ENCODE measurements at places on chromosomes 1 and 21.
A peak's percentile ranks its signal among the peaks of the same experiment; 100 is the strongest.

GRCh38 chr21:45486443-45487160, 55.6 kb downstream of the SLC19A1 start:
- DNase-seq: no peak

GRCh38 chr1:109777980-109778625, 14.4 kb upstream of the EPS8L3 start:
- DNase-seq: no peak

DNA sequence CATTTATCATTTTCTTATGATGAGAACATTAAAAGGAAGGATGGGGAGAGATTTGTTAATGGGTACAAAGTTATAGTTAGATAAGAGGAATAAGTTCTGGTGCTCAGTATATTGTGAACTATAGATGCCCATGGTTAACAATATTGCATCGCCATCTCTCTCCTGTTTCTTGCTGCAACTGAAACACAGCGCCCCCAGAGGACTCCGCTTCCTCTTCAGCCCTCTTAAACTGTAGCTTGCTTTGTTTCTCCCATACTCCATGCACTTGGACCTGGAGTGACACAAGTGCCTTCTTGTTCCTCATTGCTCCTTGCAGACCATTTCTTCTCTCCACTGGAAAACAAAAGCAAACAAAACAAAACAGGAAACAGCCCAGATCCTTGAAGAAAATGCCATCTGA, 70.1 kb upstream of the NTPCR start:
- DNase-seq: no peak

DNA sequence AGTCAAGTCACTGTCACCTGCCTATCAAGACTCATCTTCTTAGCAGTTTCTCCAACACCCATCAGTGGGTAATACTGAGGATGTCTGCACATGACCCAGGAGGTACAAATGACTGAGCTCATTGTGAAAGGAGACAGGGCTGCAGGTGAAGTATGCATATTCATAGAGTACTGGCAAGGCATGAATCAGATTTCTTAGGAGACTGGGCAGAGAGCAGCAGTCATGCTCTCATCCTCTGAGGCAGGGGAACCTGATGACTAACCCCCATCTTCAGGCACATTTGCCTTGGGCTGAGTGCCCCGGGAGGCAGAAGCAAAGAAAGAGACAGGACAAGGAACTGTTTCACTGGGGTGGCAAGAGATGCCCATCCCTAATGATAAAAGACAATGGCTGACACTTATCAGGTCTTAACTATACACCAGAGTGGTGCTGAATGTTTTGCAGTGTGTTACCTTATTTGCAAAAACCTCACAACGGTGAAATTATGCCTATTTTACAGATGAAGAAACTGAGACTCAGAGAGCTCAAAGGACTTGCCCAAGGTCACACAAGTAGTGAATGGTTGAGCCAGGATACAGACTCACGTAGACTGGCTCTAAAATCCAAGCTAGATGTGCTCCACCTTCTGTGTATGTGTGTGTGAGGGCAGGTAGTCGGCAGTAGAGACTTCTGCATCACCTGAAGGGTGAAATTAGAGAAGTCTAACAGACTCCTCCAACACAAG, 9.2 kb upstream of the GRHL3 start:
- no peak for DNase-seq

DNA sequence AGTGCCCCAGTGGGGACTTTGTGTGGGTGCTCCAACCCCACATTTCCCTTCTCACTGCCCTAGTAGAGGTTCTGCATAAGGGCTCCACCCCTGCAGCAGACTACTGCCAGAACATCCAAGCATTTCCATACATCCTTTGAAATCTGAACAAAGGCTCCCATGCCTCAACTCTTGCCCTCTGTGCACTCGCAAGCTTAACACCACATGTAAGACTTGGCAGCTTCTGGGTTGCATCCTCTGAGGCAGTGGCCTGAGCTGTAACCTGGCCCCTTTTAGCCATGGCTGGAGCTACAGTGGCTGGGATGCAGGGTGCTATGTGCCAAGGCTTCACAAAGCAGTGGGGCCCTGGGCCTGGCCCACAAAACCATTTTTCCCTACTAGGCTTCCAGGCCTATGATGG, 128.9 kb downstream of the TYW3 start:
- no peak for DNase-seq

DNA sequence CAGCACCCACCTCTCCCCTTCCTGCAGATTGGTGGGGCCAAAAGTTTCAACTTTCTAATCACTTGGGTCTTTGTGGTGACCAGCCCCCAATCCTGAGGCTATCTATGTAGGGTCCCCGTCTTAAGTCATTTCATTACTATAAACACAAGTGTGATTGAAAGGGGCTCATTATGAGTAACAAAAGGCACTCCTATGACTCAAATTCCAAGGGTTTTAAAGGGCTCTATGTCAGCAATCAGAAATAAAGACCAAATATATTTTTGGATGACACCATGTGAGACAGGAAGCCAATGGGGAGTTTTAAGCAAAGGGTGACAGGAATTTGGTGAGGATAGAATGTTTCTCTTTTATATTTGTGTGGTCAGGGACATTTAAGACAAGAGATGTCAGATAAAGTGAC, 6.2 kb downstream of the ERO1B start:
- no peak for DNase-seq

- no peak for DNase-seq
Measured at GRCh38 chr1:214202992-214203391, 78.0 kb upstream of the SMYD2 start.

DNA sequence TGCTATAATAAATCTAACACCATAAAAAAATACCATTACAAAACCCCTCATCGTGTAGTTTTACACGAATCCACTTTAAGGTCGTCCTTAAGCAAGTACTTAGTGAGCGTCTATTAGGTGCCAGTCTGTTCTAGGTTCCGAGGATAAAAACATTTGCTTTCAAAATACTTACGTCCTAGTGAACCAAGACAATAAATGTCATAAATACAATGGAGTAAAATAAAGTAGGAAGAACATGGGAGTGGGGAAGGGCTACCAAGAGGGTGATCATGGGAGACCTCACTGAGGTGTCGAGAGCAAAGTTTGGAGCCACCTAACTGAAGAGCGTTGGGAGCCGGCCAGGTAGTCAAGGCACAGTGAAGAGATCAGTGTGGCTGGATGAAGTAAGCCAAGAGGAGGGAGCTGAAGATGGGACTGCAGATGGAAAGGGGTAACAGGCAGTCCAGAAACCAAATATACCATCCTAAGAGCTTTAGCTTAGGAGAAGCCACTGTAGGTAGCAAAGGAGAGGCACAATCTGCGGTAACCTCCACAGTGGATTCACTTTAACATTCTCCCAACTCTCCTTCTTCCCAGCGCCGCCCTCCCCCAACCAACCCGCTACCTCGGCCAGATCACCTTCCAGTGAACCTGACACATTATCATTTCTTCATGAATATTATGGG, 684 bp downstream of the LTN1 start:
- DNase-seq: no peak

- DNase-seq: no peak
Measured at GRCh38 chr1:98323906-98324358, 337.6 kb upstream of the SNX7 start.

DNA sequence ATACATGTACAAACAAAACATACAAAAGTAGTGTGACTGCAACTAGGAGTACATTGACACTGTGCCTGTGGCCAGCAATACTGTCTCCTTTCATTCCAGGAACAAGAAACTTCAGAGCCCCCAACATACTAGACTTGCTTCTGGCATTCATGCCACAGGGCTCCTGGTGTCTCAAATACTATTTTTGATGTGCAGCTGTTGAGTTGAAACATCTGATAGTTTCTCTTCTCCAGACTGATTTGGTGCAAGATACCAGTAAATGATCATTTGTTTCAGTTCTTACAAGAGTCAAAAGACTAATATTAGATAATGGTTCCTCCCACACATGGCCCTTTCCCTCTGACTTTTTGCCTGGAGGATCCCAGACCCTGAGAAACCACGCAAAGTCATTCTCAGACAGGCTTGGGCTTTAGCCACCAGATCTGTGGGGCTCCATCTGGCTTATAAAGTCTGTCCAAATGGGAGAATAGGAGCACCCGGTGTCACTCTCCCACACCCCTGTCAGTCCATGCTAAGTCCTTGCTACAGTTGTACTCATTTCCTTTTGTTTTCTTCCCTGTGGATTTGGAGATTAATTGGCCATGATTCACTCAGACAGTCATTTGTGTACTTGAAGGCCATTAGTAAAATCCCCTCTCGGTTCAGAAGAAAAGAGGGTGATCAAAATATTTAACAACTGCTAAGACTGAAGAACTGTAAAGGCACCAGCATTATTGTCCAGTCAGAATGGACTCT, 163.5 kb upstream of the RUNX1 start:
- DNase-seq: no peak

- DNase-seq: peak; percentile 8
Measured at GRCh38 chr1:24349891-24350290, 30.7 kb downstream of the GRHL3 start.

DNA sequence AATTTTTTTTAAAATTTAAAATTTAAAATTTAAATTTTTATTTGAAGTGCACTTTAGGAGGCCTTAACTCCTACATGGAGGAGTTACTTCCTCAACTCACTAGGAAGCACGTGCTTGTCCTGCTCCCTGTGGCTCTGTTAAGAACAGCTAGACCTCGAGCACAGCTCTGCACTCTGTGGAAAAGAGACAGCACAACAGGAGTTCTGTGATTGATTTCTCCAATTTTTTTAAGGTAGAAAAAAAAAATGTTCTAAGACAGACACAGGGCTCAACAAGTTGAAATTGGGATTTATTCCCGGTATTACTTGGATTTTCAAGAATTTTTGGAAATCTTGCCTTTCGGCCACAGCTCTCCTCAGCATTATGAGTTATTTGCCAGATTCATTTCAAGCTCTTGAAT, 356.6 kb upstream of the LYPLAL1 start:
- no peak for DNase-seq

GRCh38 chr1:25922971-25923552, 16.8 kb upstream of the STMN1 start:
- DNase-seq: no peak

GRCh38 chr1:224193319-224193966, 10.4 kb downstream of the DEGS1 start:
- DNase-seq: no peak

DNA sequence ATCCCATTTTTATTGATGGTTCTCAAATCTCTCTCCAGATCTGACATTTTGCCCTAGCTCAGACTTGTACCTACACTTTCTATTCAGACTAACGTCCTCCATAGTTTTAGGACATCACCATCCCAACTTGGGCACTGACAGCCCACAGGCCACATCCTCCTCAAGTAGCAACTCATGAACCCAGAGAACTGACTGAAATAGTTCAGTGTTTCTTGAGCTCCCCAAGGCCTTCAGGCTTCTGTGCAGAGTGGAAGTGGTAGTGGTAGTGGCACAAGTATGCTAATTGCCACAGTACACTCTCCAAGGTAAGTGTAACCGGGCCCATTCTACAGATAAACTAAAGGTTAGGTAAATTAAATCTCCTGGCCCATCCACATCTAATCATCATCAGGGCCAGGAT, 112.6 kb downstream of the SLC45A1 start:
- DNase-seq: no peak

- no peak for DNase-seq
Measured at GRCh38 chr1:29709704-29710280, 473.5 kb downstream of the PTPRU start.

DNA sequence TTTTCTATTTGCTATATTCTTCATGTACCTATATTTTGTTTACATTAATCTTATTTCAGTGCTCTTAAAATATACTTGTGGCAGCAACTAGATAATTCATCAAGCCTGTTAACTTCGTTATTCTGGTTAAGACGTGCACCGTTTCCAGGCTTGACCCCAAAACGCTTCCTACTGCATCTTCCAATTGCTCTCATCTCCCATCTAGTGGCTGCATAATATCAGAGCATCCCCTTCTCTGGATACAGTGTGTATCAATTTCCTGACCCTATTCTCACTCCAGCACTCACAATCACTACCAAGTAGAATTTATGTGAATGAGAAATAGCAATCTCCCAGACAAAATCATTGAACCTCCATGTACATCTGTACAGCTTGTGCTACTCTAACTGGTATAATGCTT, 1280.3 kb upstream of the B3GALT2 start:
- DNase-seq: no peak

DNA sequence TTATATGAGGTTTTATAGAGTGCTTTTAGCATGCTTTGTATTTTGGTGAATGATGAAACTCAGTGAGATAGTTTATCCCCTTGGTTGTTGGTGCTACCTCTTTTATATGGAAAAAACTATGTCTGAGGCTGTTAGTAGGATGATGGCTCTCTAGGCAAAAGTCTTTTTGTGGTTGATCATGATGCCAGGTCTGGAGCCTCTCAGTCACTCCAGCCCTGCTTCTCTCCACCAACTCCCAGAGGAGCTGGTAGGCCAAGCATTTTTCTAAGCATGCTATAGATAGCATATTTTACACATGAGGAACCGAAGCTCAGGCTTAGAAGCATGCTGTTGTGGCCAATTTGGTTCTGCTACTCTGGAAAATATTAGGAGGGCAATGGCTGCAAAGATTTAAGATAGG, 82.2 kb downstream of the FMN2 start:
- no peak for DNase-seq

DNA sequence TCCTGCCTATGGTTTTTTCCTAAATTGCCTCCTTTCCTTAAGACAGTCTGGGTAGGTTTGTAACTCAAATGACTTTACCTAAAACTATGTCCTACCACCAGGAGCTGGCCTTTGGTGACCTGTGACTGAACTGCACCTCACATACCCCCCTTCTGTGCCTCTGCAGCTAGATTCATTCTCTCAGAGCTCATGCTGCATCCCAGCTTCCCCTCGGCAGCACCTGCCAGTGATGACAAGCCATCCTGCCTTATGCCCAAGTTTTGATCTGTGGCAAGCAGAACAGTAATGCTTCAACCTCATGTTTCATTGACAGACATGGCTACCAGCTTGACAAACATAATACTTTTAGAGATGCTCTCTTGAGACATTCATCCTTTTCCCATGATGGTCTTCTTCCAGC, 141.9 kb downstream of the TSEN15 start:
- DNase-seq: no peak

DNA sequence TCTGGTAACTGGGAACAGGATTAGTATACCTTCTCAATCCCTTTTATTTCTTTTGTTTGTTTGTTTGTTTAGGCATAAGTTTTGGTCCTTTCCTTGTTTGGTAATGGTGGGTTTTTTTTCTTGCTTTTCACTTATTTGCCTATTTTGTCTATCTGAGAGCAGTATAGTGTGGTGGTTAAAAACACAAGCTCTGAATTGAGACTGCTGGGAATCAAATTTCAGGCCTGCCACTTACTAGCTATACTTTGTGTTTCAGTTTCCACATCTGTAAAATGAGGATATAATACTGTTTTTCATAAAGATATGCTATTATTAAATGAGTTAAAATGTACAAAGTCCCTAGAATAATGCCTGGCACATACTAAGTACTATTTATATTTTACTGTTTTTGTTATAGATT, 81.6 kb upstream of the IVNS1ABP start:
- DNase-seq: no peak

DNA sequence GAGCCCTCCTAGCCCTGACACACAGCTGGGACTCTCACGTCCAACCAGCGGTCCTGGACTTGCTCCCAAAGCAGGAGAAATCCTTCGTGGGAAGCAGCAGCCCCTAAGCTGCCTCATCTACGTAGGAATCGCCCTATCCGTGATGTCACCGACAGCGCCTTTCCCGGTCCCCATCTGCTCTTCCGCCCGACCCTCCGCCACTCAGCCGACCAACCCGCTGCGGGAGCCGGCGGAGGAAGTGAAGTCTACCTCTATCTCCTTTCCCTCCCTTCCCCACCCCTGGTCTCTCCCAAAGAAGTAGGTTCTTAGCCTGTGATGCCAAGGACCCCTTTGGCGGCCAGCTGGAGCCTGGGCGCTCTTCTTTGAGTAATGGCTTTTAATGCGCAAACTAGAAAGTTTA, 272.1 kb downstream of the FAM72C start:
- DNase-seq: no peak

- DNase-seq: no peak
Measured at GRCh38 chr1:94989911-94990473, 63.1 kb upstream of the CNN3 start.

- no peak for DNase-seq
Measured at GRCh38 chr1:205324781-205325180, 3.2 kb upstream of the NUAK2 start.

Measured in stimulated activated CD4-positive, alpha-beta T cell treated with anti-CD3 and anti-CD28 coated beads, Interleukin-15, amount 100 ng/mL, for 1 hour (primary cell).